ENCODE measurements at places on chromosomes 11 and 22.

DNA sequence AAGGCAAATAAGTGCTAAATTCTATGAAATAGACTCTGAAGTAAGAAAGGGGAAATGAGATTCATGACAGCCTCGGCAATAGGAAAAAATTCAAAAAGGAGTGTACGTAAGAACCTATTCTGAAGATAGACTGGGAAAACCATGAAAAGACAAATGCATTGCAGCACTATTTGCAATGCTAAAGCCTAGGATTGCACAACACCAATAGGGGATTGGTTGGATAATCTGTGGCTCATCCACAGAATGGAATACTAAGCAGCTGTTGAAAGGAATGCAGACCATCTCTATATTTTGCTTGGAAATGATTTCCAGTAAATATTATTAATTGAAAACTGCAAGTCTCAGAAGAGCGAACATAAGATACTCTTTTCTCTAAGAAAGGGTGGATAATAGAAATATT lies 91.7 kb upstream of the CLMP start:
- ATAC-seq, result no peak

DNA sequence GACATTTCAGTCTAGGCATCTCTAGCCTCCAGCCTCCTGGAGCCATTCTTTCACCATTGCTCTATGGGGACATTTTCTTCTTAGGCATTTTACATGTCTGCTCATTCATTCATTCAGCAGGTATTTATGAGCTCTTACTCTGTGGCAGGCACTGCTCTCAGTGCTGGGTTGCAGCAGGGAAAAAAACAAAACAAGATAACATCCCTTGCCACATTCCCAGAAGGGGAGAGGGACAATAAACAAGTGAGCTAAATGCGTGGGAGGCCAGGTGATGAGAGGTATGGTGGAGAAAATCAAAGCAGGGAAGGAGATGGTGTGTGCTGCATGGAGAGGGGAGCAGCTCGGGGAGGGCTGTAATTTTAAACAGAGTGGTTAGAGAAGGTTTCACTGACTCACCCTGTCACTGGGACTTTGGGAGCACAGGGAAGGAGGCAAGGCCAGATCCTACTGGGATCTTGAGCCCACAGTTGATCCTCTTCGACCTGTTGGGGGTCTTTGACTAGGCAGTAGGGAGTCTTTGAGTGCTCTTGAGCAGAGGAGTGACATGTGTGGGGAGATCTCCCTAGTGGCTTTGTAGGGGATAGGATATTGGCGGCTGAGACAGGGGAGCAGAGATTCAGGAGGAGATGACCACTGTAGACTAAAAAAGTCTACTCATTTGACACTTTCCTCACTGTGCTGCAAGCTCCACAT lies 17.0 kb downstream of the MICAL2 start:
- ATAC-seq, result no peak

DNA sequence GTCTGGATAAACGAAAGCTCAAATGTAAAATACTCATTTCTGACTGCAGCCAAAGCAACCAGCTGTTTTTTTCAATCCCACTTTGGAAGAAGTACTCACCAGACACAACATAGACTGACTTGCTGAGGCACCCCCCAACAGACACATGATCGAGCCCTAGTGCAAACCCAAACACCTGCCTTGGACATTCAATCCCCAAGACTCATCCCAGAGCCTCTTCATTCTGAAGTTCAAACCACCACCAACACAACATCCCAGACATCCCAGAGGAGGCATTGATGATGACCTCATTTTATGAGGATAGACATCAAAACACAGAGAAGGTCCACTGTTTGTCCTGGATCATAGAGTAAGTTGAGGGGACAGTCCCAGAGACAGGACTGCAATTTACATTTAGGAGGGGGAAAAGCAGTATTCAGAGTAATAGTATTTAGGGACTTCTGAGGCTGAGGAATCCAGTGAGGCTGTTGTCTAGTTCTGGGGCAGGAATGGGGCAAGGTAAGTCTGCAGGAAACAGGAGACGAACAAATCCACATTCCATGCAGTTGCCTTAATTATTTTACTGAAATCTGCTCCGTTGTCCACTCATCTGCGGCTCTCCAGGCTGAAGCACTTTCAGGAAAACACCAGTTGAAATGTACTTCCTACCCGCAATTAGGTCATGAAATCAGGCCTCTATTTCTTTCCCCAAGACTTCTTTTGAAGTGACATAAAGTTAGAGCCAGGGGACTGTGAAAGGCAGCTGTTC lies 54.8 kb downstream of the CLPB start:
- no peak for ATAC-seq

GRCh38 chr11:31881825-31882224 lies 70.7 kb upstream of the PAX6 start:
- ATAC-seq, result no peak

DNA sequence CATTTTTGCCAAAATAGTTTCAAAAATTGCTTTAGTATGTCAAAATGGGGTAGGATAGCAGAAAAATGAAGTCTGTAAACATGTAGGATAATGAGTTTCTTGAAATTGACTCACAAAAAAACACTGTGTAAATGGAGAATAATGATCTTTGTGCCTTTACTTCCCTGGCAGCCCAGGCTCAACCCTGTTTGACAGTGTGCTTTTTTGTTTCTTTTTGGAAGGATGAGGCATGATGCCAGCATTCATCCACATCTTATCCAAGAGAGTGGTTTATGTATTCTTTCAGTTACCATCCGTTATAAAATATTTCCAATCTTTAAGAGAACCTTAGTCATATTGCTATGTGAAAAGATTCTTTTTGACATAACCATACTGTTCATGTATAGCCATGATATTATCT lies 70.6 kb downstream of the ARHGAP42 start:
- ATAC-seq, result no peak
